Activated CD4-positive, alpha-beta T cell treated with anti-CD3 and anti-CD28 coated beads, Interleukin-2, amount 10 ng/mL, durations not matched to agents 7 days and 5 days (primary cell): ENCODE measurements at places on chromosomes 11 and 22. TPM values are rescaled to one million over a fixed set of nuclear protein-coding genes. Genes with fewer than 3 reads are reported as not detected.

The PNPLA5 gene
- not detected for total RNA-seq

The C11orf65 gene
- 1.4 TPM for total RNA-seq

The MS4A4A gene
- not detected for total RNA-seq

The SLC5A1 gene
- not detected for total RNA-seq

The PRR33 gene
- total RNA-seq, result not detected

The SLC39A13 gene
- 28.1 TPM for total RNA-seq

The POTEH gene
- not detected for total RNA-seq

The OR6A2 gene
- total RNA-seq, result not detected

The MLC1 gene
- total RNA-seq, result 0.25 TPM

The DDTL gene
- total RNA-seq, result 3.4 TPM

The TRIM49D2 gene
- not detected for total RNA-seq

The MPZL2 gene
- total RNA-seq, result 6.0 TPM

The PATE3 gene
- not detected for total RNA-seq

The CDC42EP2 gene
- 0.25 TPM for total RNA-seq

DNA sequence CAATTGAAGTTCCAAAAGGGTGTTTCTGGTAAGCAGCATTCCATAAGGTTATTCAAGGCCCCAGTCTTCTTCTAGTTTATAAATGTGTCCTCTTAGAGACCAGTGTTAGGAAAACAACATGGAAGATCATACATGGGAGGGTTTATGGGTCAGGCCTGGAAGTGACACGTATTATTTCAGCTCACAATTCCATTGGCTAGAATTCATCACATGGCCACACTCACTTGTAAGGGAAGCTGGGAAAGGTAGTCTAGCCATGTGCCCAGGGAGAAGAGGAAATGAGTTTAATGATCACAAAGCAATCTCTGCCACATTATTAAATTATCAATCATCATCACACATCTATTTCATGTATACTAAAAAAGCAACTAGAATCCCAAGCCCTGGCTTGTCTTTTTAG, 181.7 kb upstream of the TBCEL start:
- no peak for DNase-seq

- no peak for DNase-seq
Observed at GRCh38 chr11:127157225-127157624, 156.7 kb upstream of the KIRREL3 start.

DNA sequence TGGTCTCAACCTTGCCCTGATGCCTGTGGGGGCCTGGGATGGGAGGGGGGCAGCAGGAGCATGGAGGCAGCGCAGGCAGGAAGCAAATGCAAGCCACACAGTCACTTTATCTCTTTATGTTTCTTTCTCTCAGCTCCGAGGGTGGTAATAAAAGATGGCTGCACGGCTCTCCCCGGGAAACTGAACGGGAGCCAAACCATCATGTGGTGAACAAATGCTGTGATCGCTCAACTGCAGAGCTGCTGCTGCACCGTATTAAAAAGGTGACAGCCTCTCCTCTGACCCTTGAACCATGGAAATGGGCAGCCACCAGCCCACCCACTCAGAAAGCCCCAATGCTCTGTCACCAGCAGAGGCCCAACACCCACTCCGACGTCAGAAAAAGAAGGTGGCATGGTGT, 110.0 kb downstream of the TIMP3 start:
- DNase-seq, result no peak

DNA sequence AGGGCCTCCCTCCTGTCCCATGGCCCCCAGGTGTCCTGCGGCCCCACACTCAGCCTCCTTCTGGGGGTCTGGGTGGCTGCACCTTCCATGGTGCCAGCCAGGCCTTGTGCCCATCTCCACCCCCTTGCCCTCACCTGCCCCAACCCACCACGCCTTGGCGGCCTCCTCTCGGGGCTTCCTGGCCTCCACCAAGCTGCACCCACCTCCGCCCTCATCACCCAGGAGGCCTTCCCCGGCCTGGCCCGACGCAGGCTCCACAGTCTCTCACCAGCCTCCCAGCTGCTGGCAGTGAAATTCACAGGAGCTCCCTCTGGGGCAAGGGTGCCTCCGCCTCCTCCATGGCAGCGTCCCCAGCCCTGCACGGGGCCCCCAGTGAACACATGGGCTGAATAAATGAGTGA, 35.9 kb upstream of the WNT7B start:
- DNase-seq, result no peak

- DNase-seq, result no peak
Observed at GRCh38 chr11:121890377-121890776, 225.6 kb downstream of the BLID start.

DNA sequence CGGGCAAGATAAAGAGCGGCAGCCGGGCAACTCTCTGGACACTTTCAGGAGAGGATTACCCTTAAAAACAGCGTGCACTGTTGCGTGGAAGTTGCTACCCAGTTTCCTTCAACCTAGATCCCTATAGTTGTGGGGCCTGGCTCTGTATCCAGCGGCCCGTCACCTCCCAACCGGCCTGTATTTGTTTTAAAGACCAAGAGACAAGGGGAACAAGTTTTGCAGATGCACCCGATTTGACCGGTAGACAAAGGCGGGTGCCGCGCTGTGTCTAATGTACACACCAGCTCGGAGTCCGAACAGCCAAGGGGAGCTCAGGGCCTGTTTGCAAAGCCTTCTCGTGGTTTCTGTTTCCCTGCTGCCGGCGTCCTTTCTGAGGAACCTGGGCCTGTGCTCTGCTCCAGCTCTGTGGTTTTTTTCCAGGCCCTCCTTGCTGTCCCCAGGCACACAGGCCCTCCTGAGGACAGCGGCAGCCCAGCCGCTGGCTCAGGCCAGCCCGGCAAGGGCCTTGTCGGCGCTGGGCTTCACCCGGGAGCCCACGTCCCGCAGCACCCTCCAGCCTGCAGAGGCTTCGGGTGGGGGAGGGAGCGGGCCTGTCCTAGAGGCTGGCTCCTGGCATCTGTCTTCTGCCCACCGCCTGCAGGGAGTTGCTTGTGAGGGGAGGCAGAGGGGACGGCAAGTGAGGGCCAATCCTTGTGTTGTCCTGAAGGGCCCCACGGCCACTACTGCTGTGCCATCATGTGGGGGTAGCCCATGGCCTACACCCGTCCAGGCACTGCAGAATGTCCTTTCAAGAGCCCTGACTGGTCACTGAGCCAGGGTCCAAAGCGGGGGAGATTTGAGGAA, 1.4 kb downstream of the TBX1 start:
- no peak for DNase-seq

GRCh38 chr11:43072096-43072495, 239.7 kb upstream of the API5 start:
- no peak for DNase-seq

DNA sequence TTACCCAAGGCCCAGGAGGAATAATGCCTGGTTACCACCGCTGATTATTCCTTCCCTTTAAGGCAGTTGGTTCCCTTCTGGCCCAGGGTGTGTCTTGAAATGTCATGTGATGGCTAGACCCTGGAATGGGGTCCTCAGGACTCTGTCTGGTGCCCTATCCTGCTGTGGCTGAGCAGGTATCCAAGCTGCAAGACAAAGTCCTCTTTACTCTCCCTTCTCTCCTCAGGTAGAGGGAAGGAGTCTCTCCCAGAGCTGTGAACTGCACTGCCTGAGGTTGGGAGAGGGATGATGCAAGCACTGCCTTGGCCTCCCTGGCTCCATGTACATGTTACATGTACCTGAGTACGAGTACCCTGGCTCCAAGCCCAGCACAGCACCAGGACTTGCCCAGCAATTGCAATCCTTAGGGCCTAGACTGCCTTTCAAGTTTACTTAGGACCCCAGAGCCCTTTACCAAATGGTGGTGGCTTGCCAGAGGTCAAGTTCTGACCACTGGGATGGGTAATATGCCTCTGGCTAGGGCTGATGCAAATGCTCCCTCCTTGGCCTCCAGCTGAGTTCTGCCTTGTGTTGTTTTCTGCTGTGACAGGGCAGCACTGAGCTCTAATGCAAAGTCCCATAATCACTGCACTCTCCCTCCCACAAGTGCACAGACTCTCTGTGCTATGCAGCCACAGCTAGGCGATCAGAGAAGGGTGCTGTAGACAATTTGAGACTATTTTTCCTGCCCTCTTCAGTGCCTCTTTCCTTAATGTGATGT, 20.7 kb upstream of the AQP11 start:
- no peak for DNase-seq

DNA sequence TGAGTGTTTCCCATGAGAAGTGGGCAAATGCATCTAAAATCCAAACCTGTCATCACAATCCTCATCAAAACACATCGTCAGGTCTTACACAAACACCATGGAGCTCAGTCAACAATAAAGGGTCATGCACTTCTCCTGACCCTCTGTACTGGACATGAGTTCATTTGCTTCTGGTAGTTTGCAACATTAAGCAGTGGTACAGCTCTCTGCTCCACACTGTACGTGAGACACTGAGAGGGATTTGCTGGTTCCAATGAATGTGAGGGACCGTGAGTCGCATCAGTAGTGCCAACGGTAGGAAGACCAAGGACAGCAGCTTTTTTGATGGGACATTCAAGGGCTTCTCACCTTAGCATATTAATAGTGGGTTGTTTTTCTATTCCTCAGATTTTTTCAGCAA, 752.3 kb downstream of the OPCML start:
- DNase-seq, result no peak

DNA sequence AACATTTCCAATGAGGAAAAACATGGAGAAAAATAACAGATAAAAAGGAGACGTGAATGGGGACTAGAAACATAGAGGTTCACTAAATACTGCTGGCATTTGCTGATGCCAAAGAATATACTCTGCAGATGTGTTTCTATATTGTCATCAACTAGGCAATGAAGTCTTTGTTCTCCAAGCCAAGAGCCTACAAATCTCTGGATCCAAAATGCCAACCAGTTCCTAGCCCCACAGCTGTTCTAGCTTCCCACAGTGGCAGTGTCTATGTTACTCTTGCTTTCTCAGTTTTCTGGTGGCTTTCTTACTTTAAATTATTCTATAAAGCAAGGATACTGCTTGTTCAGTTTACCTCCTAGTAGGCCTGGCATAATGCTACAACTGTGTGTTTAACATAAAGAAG, 977.9 kb upstream of the CCDC90B start:
- no peak for DNase-seq

DNA sequence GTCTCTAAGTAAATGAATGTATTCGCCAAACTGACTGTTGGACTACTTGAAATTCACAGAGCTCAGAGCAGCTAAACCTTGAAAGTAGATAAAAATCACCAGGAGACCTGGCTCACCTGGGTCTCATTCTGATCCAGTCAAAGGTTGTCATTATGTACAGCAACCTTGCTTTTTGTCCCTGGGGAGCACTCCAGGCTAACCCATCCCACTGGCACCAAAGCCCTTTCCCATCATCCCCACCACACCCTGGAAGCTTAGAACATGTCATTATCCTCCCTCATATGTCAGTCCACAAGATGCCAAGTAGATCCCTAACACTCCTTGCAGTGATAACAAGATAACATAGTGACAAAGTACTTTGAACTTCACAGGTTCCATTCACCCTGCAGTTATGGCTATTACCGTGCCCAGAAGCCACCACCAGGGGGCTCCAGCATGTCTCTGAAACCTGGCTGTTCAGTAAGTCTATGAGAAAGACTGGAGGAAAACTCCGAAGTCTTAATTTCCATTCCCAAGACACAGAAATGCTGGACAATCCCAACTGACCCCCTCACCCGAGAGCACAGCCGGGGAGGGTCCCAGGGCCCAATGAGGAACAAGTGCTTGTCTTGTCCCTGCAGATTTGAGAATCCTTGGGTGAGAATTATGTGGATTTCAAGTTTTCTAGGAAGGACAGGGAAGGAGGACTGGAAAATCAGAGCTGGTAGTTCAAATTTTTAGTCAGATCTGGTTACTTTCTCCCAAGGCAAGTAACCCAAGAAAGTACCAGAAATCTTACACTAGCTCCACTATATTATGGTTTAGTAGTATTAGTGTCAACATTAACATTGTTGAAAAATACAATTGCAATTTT, 43.0 kb upstream of the USP47 start:
- peak; percentile 80 for DNase-seq

GRCh38 chr11:108199446-108200321, 22.8 kb downstream of the NPAT start:
- DNase-seq, result no peak

- DNase-seq, result peak; percentile 26
Observed at GRCh38 chr11:123235117-123235655, 40.1 kb upstream of the CLMP start.

- DNase-seq, result no peak
Observed at GRCh38 chr11:46243796-46244109, 33.7 kb upstream of the CREB3L1 start.

DNA sequence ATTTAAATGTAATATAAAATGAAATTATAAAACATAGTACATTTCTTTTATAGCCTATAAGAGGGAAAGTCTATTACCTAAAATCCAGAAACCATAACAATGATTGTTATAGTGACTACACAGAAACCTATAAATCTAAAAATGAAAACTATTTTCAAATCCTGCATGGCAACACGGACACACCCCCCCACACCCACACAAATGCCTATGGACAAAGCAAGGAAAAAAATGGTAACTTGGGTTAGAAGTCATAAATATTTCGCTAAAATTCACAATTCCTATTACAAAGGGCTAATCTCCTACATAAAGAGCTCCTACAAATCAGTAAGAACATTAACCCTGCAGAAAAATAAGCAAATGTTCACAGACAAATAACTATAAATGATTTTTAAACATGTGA, 56.4 kb downstream of the GAB2 start:
- DNase-seq, result no peak

GRCh38 chr11:113553915-113554314, 78.7 kb upstream of the DRD2 start:
- DNase-seq, result no peak

- DNase-seq, result no peak
Observed at GRCh38 chr22:23163665-23164064, 16.6 kb upstream of the BCR start.

- no peak for DNase-seq
Observed at GRCh38 chr11:11981364-11981763, 27.1 kb downstream of the DKK3 start.

DNA sequence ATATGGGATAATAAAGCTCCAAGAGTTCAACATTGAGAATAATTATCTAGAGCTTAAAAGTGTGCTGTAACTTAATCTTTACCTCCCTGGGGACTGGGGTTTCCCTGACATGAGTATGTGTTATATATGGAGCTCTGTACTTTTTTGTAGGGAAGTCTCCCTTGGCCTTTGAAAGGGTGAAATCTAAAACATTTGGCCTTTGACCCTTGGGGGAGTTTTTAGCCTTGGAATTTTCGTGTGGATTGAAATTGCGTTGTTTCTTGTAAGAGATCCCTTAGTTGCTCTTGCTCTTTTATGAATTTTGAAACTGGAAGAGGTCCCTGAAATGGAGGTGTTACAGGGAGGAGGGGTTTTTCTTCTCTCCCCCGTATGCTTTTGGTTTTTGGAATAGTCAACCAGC, 450.0 kb downstream of the NELL1 start:
- DNase-seq, result no peak

DNA sequence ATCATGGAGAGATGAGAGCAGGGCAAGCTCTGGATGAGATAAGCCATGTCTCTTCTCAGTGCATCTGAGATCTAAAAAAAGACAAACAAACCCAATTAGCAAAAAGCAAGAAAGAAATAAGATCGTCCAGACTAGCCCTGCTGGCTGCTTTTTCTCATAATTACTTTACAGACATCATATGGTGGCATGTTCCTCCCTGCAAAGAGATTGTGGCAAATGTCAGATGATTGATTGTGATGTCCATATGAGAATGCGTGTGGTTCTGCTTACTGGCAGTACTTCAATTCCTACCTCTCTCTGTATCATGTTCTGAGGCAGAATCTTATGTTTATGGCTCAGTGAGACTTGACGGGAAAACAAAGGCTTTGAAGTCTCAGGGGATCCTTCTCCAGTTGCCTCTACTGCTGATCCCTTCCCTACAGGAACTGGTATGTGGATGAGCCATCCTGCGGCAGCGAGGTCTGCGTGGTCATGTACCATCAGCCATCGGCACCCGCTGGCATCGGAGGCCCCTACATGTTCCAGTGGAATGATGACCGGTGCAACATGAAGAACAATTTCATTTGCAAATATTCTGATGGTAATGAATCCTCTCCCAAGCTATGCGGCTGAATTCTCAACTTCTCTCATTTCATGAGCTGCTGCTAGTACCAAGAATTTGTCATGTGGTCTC, 8.8 kb downstream of the LAYN start:
- no peak for DNase-seq
